ENCODE measurements at places on chromosomes 3 and 15.

DNA sequence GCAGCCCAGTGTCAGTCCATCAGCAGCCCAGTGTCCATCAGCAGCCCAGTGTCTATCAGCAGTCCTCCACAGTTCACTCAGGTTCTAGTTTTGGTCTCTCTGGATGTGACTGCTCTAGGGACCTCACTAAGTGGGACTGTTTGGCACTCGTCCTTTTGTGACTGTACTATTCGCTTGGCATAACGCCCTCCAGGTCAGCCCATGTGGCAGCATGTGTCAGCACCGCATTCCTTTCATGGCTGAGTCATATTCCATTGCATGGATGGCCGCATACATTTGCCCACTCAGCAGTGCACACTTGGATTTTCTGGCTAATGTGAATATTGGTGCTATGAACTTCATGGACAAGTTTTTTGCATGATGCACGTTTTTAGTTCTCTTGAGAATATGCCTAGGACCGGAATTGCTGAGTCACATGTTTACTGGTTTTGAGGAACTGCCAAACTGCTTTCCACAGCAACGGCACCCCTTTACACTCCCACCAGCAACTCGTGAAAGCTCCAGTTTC is 16.4 kb downstream of the CHST13 start:
- DNase-seq = peak; percentile 95

DNA sequence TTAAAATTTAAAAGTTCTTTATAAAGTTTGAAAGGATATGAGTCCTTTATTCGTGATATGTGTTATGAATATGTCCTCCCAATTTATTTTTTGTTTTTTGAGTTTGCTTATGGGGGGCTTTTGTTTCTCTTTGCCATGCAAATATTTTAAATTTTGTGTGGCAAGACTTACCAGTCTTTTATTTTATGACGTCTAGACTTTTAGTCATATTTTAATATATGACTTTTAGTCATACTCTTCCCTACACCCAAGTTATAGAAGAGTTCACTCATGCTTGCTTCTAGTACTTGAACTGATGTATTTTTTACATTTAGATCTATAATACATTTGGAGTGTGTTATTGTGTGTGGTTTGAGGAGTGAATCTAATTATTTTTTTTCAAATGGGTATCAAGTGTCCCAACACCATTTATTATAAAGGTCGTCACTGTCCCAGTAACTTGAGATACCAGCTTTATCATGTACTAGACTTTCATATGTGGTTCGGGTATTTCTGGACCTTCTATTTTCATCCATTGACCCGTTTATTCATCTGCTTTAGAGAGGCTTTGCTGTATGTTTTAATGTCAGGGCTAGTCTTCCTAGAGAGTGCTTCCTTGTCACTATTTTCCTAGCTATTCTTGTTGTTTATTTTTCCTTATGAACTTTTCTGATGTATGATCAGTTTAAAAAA is 755 bp downstream of the PARP15 start:
- no peak for DNase-seq

GRCh38 chr3:15331072-15331605 is 1.2 kb downstream of the SH3BP5 start:
- DNase-seq = no peak

DNA sequence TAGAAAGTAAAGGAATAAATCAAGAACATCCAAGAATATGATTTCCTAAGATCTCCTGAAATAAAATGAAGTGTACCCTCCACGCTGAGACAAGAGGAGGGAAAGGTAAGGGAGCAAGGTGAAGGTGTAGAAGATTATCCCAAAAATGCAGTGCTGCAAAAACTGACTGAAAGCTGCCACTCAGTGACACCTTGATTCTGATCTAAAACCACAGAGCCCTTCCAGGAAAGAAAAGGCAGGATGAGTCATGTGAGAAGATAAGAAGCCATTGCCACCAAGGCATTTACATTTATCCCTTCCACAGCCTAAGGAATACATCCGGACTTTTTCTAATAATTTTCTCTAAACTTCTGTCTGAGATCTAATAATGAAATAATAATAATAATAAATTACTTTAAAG is 49.9 kb downstream of the IGSF11 start:
- DNase-seq = no peak

DNA sequence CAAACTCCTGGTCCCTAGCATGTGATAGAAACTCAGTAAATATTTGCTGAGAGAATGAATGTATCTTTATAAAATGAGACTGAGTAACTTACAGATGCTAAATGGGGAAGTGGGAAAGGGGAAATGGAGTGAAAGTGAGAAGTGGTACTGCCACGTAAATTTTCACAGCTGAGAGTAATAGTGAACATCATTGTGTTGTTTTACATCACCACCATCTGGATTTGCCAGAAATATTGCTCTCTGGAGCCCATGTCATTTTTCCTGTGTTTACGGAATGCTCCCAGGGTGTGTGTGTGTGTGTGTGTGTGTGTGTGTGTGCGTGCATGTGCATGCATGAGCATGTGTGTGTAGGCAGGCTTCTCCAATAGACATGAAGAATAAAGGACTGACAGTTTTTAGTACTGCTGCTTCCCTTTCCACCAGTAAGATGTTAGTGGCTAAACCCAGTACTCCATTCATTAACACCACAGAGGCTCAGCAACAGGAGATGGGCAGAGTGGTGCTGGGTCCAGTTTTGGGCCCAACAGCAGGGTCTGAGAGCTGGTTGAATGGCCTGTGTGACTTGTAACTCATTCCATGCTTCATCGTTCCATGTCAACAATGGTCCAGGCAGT is 57.3 kb downstream of the DIPK2A start:
- no peak for DNase-seq

- DNase-seq = no peak
Observed at GRCh38 chr3:15493436-15493835, 28.1 kb downstream of the COLQ start.

DNA sequence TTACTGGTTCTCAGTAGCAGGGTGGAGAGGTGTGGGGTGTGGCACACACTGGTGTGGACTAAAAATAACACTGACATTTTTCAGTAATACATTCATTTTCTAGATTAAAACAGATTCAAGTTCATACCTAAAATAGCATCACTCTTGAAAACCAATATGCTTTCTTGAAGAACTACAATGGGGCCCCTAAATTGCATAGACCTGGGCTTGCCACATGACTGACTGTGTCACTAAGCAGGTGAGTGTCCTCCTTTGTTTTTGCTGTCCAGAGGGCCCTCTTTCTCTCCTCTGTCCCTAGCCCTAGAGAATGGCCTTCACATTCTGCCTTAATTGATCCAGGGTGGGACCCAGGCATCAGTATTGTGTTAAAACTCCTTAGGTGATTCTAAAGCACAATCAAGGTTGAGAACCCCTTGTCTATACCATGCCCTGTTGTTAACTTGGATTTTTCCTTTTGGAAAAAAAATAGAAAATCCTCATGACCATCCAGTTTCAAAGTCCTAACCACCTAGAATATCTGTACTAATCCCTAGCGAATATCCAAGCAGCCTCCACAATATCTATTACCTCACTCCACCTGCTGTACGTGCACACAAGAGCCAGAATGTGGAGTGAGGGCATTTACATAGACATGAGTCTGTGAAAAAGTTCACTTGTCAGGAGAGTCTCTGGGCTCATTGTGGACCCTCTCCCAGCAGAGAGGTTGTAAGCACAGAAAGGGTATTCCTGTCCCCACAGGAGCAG is 18.7 kb upstream of the TMEM41A start:
- no peak for DNase-seq

- no peak for DNase-seq
Observed at GRCh38 chr3:14200276-14200675, 21.7 kb downstream of the LSM3 start.

DNA sequence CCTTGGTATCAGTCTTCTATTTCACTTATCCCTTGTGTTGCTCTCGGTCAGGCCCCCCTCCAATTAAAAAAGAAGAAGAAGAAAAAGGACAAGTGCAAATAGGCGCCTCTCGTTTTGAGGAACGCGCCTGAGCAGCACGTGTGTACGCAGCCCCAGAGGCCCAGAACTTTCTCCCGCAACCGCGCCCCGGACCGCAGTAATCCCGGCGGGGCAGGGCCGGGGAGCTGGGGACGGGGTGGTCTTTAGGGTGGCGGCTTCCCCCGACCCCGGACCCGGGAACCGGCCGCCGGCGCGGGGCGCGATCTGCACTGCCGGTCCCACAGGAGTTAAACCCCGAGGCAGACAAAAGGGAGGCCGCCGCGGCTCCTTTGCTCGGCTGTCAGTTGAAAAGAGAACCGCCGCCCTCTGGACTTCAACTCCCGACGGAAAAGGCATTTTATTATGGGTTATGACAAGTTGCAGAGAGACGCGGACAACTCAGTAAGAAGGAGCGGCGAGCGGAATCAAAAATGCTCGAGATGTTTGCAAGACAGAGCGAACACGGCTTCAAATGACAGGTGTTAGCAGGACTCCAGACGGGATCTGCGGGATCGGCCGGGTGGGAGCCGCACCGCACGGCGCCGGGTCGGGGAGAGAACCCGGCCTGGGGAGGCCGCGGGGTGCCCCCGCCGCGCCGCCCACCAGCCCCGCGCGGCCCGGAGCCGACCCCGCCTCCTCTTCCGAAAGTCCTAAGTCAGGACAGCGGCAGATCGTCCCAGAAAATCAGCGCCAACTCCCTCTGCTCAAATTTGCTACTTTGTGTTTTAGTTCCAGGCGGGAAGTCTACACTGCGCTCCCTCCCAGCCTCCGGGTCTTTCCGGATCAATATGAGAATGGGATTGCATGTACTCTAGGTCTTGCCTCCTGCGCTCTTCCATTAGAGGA is 79.0 kb downstream of the NR2F2 start:
- no peak for DNase-seq

DNA sequence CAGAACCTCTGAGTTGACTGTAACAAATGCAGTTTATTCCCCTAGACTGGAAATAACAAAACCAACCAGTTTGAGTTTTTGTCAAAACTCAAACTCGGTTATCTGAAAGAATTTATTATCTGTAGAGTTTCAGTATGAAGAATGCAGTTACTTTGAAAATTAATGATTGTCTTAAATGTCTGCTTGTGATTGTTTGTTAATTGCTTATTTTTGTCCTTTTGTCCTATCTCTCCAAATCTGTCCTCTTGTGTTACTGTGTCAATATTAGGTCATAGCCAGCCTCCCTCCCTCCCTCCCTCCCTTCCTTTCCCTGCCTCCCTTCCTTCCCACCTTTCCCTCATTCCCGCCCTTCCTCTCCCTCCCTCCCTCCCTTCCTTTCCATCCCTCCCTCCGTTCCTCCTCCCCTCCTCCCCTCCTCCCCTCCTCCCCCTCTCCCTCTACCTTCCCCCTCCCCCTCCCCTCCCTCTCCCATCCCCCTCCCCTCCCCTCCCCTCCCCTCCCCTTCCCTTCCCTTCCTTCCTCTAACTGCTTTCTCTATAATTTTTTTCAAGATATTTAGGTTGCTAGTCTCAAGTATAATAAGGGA is 153.5 kb downstream of the FNDC3B start:
- no peak for DNase-seq

DNA sequence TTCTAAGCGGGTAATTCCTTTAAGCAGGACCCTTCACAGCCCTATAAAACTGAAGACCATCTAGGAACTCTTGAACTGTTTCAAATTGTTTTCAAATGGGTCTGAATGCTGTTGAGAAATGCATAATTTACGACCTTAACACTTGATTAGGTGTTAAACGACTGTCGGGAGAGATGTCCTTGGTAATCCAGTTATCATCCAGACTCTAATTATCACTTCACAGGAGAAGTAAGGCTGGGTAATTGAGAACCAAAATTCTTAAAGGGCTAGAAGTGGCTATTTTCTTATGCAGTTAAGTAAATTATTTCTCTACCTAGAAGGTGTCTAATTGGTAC is 276.7 kb upstream of the TBC1D5 start:
- DNase-seq = no peak

DNA sequence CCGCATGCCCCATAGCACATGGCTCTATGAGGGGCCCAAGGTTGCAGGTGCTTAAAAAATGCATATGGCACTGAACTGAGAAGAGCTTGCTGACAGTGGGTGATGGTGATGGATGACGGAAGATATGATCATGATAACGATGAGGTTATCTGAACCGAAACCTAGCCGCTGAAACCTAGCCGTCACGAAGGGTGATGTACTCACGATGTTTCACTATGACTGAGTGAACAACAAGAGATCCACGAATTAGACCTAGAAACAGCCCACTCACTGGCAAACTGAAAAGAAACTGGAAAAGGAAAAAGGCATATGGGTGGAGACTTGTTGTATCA is 57.6 kb upstream of the BCL6 start:
- no peak for DNase-seq

DNA sequence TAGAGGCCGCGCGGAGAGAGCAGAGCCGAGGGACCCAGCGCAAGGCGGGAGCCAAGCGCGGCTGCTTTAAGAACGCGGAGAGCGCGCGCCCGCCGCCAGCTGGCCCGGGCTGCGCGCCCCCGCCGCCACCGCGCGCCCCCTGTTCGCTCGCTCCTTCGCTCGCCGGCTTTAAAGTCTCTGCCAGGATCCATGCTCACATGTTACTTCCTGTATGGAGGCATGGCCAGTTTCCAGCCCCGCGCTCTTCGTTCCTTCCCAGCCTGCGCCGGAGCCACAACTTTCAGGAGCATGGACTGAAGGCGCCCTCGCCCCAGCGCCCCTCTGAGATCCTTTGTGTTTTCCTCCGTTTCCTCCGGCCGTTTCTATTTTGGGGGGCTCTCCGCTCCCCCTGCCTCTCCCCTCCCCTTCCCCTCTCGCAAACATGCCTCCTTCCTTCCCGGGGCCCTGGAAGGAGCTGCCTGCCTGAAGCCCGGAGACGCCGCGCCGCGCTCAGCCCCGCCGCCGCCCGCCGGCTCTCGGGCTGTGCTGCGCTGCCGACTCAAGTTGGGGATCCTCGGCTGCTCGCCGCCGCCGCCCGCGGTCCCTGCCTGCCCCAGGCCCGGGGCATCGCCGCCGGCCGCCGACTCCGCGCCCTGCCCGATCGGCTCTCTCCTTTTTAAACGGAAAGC is at the start of gene PTPRG:
TSS of gene PTPRG (plus strand) at position 198 of the 668 bp plus-strand sequence. CDS start 717 bp downstream, outside the sequence.
- DNase-seq = peak; percentile 96

GRCh38 chr3:157586293-157586692 is 83.1 kb upstream of the VEPH1 start:
- DNase-seq = no peak

DNA sequence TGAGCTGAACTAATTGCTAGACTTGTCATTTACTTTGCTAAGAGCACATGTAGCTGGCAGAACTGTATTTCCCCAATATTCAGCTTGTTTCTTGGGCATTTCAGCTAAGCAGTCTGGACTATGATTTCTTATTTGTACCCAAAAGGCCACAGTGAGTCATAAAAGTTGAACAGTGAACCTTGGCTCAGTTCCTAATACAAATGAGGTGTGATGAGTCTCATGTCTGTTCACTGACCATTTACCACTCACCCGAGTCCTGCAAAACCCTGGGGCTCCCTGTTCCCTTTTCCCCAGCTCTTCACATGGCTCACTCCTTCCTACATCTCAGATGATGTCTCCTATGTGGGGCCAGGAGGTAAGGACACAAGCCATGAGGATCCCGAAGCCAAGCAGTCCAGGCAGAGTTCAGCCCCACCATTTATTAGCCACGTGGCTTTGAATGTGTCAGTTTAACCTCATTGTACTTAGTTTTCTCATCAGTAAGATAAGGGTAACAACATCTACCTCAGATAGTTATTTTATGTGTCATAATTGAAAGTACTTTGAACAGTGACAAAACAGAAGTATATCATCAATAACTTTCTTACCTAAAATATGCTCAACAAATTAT is 239.3 kb downstream of the IL5RA start:
- DNase-seq = no peak
